ENCODE measurements at places on chromosomes 1 and 21.

DNA sequence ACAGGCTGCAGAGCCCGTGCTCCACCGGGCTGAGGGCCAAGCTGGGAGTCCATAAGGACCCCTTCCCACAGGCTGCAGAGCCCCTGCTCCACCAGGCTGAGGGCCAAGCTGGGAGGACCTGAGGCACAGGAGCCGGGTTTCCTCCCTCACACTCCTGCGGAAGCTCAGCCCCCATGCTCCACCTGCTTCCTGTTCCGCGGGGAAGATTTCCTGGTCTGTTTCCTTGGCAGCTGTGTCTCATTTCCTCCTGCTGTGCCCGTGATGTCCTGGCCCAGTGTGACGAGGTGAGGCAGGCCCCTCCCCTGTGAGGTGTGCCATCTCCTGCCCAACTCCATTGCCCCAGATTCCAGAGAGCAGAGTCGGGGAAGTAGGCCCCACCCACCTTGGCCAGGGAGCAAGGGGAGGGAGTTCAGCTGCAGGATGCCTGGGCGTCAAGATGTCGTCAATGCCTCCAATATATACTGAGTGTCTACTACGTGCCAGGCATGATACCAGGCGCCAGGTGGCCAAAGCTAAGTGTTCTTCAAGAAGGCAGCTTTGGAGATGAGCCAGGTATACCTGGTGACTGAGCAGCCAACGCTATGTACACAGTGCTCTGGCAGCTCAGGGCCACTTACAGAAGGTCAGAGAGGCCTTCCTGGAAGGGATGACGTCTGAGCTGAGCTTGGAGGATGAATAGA lies 58.8 kb downstream of the NAV1 start:
- DNase-seq, result no peak

- DNase-seq, result no peak
These were observed 14.4 kb upstream of the PPP1R15B start for GRCh38 chr1:204426035-204426436.

GRCh38 chr1:80251591-80251990 lies 1245.1 kb upstream of the ADGRL4 start:
- DNase-seq, result no peak

DNA sequence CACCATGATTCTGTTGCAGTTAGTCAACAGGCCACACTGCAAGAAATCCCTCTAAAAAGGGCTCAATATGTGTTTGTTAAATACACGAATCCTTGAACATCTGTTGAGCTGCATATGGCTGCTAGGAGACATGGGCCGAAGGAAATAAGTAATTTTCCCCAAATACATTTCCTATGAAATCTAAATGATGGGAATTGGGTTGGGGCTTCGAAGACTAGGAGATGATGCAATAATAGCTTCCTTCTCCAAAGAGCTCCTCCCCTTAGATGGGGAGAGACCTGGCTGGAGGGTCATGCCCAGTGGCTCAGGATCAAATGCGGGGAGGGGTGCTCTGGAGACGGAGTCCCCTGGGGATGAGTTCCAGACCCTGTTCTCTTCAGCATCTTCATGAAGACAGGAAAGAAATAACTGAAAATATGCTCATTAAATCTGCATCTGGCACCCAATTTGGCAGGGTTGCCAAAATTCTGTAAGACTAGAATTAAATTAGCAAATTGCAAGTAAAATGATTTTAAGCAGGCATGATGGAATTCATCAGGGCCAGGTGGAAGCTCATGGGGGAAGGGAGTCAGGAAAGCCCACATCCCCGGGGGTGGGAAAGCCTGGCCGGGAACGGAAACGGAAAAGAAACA lies 165.0 kb upstream of the EDN2 start:
- DNase-seq, result no peak

DNA sequence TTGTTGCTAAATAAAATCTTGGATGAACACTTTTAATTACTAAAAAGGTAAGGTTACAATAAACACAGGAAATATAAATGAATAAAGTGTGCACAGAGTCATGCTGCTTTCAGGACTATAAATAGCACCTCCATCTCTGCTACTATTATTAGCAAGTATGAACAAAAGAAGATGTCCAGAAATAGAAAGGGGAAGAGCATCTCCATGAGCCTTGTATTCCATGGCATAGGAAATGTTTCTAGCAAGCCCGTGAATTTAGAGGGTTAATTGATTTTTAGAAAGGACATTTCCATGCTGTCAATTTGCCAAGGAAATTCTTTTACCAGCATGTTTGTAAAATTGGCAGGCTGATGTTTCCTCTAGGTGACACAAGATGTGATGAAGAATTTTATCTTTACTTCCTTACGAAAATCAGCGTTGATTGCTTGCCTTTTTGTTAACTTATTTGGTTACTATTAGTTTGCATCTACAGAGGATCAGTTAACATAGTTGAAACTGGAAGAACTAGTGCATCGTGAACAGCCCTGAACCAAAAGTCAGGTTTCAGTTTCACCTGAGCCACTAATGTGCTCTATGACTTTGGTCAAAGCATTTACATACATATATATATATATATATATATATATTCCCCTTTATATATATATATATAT lies 45.3 kb downstream of the NR5A2 start:
- DNase-seq, result no peak

GRCh38 chr1:153032677-153033308 lies 1.8 kb downstream of the SPRR1B start:
- DNase-seq, result no peak

- DNase-seq, result no peak
These were observed 80.6 kb downstream of the DSCAM start for GRCh38 chr21:40766381-40766780.

- no peak for DNase-seq
These were observed 245.3 kb downstream of the RERE start for GRCh38 chr1:8572106-8572505.

DNA sequence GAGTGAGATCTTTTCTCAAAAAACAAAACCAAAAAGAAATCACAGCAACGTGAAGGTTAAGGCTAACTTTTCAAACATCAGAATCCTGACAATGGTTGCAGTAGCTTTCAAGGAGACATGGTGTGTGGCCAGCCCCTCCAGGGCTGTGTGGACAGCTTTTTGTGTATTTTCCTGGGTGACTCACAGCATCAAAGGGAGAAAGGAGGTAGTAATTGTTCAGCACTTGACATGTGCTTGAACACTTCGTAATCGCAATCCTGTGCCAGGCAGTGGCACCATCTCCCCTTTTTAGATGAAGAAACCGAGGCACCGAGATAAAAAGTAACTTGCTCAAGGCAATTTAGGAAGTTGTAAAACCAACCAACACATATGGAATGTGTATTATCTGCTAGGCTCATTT lies 10.3 kb downstream of the NBL1 start:
- DNase-seq, result no peak

Measured in dorsolateral prefrontal cortex (tissue), 122 donors.